Fibroblast of villous mesenchyme (primary cell): ENCODE measurements at places on chromosomes 3 and 15.
A peak's percentile ranks its signal among the peaks of the same experiment; 100 is the strongest.

GRCh38 chr3:94098452-94098851, 35.6 kb downstream of the NSUN3 start:
- DNase-seq: peak; percentile 51

DNA sequence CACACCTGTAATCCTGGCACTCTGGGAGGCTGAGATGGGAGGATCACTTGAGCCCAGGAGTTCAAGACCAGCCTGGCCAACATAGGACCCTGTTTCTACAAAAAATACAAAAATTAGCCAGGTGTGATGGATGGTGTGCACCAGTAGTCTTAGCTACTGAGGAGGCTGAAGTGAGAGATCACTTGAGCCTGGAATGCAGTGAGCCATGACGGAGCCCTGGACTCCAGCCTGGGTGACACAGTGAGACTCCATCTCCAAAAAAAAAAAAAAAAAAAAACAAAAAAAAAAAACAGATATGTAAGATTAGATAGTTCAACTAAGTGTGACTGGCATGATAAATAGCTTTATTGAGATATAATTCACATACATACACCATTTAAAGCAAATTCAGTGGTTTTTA, 9.7 kb downstream of the RBSN start:
- no peak for DNase-seq

DNA sequence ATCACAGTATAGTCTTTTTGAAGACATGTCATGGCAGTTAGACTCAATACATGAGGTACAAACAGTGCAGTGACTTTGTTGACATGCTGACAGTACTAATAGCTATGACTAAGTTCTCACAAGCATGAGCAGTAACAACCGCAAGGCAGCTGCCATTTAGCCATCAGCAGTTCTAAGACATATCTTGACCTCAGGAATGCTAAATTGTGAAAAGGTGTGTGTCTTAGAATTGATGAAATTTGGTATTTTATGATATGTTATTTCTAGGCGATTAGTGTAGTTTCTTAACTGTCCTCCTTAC, 60.7 kb upstream of the FURIN start:
- DNase-seq: no peak

DNA sequence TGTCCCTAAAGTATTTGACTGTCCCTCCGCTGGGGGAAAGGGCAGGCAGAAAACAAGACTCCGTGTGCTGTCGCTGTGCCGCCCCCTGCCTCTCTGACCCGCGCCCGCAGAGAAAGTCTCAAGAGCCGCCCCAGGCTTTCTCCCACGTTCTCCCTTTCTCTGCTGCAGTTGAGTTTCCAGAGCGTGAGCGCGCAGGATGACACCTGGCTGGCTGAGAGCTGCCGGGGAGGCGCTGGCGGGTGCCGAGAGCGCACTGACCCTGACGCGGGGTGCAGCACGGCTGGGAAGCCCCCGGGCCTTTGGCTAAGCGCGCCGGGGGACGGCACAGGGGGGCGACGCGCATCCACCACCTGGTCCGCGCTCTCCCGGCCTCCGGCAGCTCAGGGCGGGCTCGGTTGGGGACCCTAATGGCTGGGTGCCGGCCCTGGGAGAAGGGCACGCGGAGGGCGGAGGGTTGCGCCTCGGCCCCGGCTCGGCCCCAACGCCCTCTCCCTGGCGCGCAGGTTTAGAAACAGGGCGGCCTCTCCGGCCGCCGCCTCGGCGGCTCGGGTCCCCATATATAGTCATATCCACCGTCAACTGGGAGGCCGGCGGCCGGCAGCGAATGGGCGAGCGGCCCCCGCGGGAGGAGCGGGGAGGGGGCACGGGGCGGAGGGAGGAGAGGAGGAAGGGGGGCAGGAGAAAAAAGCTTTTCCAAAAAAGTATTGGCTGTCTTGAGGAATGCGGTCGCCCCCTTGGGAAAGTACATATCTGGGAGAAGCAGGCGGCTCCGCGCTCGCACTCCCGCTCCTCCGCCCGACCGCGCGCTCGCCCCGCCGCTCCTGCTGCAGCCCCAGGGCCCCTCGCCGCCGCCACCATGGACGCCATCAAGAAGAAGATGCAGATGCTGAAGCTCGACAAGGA, at the start of gene TPM1:
Gene TPM1 (plus strand): TSS at position 774 of the 903 bp plus-strand sequence. CDS start 83 bp downstream, at position 857.
- peak; percentile 95 for DNase-seq

GRCh38 chr3:140157161-140157560, 222.2 kb downstream of the CLSTN2 start:
- no peak for DNase-seq

- DNase-seq: no peak
Observed at GRCh38 chr3:175526191-175526590, 667.1 kb downstream of the NAALADL2 start.

DNA sequence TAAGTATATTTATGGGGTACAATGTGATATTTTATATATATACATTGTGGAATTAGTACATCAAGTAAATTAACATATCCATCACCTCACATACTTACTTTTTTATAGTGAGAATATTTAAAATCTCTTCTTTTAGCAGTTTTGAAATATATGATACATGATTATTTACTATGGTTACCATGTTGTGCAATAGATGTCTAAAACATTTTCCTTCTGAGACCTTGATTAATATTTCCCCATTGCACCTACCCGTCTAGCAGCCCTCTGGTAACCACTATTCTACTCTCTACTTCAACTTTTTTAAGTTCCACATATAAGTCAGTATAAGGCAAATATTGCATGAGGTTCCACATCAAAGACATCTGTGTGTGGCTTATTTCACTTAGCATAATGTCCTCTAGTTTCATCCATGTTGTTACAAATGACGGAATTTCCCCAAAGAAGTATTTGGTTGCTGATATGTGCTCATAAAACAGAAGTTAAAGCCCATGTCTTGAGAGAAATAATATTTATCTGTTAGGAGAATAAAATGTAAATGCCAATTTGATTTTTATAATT, 29.6 kb upstream of the NFKBIZ start:
- DNase-seq: no peak

DNA sequence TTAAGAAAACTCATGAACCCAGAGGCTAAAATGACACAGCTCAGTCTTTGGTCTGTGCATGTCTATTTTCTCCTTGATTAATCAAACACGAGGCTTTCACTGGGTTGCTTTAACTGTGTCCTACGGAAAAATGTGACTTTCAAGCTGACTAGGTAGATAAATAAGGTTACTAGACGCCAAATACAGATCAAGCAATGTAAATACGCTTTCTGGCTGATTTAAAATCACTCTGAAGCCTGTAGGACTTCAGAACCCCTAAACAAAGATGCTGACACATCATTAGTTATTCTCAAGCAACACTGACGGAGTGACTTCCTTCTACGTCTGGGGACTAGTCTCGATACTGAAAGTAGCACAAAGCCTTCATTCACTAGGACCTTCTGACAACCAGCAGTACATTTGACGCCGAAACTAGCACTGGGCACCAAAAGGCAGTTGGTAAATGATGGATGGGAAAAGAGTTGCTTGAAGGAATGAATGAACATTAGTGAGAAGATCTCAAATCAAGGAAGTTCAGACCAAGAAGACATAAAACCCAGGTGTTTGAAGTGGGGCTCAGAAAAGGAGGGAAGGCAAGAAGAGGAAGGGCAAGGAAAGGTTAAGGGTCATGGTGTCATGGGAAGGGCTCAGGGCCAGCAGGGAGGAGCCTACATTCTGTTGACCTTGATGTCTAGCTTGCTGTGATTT, 67.1 kb upstream of the CDV3 start:
- no peak for DNase-seq

GRCh38 chr15:51533672-51534398, 88.7 kb downstream of the DMXL2 start:
- DNase-seq: no peak

DNA sequence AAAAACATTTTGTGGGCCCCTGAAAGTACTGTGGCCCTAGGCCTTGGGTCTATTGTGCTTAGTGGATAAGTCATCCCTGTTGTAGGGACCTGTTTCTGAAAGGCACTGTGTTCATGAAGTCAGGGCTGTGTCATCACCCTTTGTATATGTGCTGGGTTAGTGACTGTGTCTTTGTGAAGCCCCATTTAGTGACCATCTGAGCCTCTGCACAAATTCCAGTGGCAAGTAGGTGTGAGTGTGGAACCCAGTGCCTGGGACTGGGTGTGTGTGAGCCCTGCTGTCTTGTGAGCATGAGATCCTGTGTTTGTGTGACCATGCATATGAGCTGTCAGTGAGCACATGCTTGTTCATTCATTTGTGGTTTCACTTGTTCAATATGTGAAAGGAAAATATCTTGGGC, 1.2 kb upstream of the HYAL1 start:
- no peak for DNase-seq

GRCh38 chr15:70879401-70879800, 12.8 kb downstream of the THAP10 start:
- no peak for DNase-seq

- DNase-seq: peak; percentile 38
Observed at GRCh38 chr15:29270169-29270955, 740 bp upstream of the NSMCE3 start.

GRCh38 chr15:39946862-39947261, 12.9 kb downstream of the EIF2AK4 start:
- DNase-seq: peak; percentile 49

DNA sequence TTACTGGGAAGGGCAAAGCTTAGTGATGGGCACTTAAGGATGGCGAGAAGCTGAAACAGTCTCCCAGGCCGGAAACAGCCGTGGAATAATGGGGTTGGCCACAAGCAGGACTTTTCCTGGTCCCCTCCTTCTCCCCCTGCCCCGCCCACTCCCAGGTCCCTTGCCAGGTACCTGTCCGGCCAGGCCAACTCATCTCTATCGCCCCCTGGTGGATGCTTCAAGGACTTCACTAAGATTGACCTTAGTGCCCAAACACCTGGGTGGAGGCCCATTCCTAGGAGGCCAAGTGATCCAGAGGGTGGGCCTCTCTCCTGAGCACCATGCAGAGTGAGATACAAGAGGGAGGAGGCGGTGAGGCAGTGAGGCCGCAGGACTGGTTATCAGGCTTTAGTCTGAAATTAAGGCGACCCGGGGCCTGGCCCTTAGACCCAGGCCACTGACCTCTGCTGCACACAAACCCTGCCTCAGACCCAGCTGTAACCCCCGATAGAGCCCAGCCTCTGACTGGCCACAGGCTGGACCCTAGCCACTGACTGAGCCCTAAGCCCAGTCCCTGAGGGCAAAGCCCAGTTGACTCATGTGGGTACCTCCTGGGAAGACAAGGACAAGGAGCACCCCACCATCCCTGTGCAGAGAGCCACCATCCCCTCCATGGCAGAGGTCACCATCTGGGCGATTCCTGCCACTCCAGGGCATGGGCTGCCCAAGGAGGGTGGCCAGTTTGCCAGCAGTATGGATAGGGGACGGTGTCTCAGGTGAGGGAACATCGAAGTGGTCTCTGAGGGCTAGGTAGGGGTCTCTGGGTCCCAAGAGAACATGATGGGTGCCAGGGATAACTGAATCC, 37.6 kb downstream of the VIPR1 start:
- peak; percentile 26 for DNase-seq

- no peak for DNase-seq
Observed at GRCh38 chr3:67686069-67686468, 31.7 kb upstream of the SUCLG2 start.

GRCh38 chr15:87461631-87462030, 794.9 kb downstream of the NTRK3 start:
- DNase-seq: peak; percentile 9

GRCh38 chr15:78362716-78363380, 22.7 kb downstream of the CRABP1 start:
- DNase-seq: no peak

DNA sequence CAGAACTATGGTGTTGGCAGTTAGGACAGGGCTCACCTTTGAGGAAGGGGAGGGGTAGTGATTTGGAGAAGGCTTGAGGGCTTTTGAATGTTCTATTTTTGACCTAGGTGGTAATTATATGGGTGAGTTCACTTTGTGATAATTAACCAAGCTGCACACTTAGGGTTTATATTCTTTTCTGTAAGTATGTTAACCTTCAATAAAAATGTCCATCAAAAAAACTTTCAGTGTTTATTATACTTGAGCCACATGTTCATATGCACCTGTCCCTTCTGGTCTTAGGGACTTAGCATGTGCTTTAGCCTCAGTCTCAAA, 28.4 kb downstream of the PDE8A start:
- no peak for DNase-seq

DNA sequence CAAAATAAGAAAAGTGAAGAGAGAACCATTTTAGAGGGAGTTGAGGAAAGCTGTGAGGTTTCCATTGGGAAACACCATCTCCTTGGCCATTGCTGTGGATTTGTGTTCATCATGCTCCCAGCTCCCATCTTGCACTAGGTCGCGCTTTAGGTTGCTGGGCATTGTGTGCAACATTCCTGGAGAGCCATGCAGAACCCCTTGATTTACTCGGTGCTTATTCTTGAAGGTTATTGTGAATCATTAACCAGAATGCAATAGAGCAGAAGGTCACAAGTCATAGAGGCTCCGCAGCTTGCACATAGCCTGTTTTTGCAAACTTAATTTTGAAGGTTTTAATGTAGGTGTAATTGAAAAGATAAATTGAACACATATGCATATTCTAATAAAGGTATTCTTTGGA, 239.2 kb upstream of the IL12A start:
- no peak for DNase-seq

GRCh38 chr15:66472176-66472999, 25.2 kb downstream of the SNAPC5 start:
- peak; percentile 81 for DNase-seq

GRCh38 chr15:87944050-87944449, 312.5 kb downstream of the NTRK3 start:
- DNase-seq: no peak

- no peak for DNase-seq
Observed at GRCh38 chr3:126834596-126835471, 130.8 kb downstream of the CHCHD6 start.

GRCh38 chr3:143737065-143737464, 111.2 kb downstream of the SLC9A9 start:
- no peak for DNase-seq

DNA sequence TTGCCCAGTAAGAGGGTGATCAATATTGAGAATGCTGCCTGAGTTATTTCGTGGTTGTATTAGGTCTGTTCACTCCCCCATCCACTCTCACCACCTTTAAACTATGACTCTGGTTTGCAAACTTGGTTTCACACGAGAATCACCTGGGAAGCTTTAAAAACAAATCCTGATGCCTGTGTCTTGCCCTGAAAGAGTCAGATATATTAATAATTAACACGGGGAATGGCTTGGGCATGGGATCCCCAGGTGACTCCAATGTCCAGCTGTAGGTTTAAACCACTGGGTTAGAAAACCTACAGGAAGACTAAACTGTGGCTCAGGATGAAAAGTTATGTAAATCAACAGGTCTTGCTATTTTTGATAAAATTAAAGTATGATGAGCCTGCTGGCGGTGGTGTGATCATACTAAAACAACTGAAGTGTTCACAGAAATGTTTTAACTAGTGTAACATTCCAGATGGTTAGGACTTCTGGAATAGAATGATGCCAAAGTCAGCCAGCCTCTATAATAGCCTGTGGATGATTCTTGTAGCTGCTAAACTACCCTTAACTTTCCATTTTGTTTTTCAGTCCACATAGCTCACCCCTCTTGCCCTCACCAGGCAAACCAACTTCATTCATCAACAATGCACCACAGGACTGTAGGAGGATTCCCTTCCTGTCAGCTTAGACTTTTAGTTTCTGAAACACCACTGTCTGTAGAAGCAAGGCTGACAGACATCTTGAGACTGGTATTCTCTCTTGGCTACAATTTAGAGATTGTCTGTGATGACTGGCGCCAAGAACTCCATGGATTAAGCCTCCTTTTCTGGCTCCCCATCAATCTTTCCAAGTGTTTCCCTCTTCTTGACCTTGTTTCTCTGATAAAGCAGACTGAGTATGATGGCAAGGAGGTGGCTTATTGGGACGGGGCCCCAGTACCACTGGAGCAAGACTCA, 119.1 kb upstream of the ADAMTS9 start:
- no peak for DNase-seq
